ENCODE measurements at places on chromosomes 4 and X.

DNA sequence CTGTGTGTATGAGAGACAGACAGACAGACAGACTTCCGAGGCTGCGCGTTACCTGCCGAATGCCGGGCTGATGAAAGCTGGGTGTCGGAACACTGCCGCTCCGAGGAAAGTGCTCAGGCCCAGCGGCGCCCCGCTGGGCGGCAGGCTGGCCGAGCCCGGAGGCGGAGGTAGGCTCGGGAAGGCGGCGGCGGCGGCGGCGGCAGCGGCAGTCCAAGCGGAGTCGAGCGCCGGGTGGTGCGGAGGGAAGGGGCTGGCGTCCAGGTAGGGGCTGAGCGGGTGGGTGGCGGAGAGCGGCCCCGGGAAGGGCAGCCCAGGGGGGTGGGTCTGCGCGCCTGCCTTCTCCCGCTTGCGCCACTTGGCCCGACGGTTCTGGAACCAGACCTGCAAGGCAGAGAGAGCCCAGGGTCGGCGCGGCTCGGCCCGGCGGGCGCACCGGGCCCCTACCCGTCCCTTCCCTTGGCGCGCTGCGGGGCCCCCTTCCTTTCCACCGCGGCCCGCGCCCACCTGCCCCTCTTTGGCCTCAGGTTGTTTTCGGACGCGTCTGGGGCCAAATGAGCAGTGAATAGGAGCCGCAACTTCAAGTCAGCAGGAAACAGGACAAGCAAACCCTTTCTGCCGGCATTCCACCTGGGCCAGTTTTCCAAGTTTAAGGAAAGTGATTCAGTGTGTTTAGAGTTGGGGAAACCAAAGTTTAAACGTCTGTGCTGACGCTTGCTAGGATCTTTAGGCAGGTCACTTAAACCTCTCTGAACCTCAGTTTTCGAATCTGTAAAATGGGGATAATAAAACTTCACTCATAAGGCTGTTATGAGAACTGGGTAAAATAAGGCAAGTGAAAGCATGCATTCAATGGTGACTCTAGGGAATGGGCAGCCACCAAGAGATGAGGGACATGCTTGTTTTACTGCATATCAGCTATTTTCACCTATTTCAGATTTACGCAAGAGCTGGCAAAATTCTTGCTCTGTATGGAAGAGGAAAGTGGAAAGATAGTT is 8.4 kb downstream of the ARX start:
- no peak for DNase-seq

GRCh38 chr4:40363382-40363920 is 28.3 kb downstream of the CHRNA9 start:
- DNase-seq = no peak

DNA sequence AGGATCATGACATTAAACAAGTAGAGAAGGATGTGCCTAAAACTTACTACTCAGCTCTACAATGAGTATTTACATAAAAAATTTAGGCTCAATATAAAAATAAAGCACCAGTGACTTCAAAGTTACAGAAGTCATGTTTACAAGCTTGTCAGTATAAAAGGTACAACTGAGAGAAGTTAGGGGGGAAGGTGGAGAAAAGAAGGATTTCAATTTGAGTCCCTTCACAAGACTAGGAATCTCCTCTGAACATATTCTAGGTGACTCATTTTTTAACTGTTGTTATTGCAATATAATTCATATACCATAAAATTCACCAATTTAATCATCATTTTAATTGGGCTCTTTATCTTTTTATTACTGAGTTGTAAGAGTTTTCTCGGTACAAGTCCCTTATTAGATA is 26.9 kb downstream of the FRYL start:
- no peak for DNase-seq

GRCh38 chr4:164606478-164606877 is 147.5 kb upstream of the SMIM31 start:
- DNase-seq = no peak

DNA sequence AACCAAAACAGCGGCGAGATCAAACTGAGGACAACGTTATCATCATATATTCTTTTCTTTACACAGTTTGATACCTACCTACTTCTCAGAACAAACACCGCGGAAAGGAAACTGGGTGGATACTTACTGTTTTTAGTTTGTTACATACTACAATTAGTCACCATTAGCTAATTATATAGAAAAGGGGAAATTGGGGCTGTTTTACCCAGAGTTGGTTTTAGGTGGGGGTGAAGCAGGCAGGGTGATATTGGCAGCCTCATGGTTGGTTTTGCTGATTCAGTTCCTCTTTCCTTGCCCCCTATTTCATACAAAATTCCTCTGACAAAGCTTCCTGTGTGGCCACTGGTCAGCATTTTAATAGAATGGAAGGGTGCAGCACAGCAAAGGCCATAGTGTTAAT is 77.8 kb downstream of the SORBS2 start:
- DNase-seq = no peak

DNA sequence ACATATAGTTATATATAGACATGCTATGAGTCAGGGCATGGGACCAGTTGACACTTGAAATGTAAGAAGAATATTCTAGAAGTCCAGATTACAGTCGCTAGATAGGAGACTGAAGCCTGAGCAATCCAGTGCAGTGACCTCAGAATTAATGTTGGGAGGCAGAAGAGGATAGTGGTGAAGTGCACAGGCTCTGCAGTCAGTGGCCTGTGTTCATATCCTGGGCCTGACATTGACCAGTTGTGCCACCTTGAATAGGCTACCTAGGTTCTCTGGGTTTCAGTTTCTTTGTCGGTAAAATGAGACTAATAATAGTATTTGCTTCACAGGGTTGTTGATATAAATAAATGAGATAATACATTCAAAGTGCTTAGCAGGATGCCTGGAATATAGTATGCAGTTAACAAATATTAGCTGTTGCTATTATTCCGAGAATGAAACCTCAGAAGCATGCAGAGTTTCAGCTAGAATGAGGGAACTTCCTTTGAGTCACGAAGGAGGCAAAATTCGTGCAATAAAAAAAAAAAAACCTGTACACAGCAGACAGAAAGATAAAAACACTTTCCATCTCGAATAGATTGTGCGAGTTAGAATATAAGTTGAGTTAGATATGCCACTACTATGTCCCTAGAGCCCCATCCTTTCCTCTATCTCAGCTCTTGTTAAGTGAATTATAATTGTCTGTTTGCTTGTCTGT is 4.0 kb upstream of the SH2D1A start:
- no peak for DNase-seq

GRCh38 chr4:178086320-178086719 is 644.1 kb upstream of the AGA start:
- DNase-seq = no peak

DNA sequence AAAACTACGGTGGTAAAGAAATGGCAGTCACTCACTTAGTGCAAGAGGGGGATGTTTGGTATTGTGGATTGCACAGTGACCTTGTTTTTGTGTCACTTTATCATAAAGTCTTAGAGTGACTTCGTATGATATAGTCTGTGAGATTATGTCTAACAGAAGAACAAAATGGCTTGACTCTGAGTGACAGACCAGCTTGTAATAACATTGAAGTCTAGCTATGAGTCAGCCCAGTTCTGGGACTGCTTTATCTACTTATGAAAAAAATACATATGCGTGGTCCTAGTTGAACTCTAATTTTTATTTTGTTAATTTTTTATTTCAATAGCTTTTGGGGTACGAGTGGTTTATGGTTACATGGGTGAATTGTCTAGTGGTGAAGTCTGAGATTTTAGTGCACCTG is 20.0 kb downstream of the DCLK2 start:
- no peak for DNase-seq

- DNase-seq = no peak
These were observed 16.3 kb upstream of the NEIL3 start for GRCh38 chr4:177293208-177294033.

GRCh38 chrX:19571711-19572110 is 56.4 kb upstream of the MAP3K15 start:
- no peak for DNase-seq

- no peak for DNase-seq
These were observed 195.3 kb downstream of the CHIC1 start for GRCh38 chrX:73758250-73758649.
